ENCODE measurements at places on chromosomes 13 and 19. TPM values are rescaled to one million over a fixed set of nuclear protein-coding genes. Genes with fewer than 3 reads are reported as not detected.

DNA sequence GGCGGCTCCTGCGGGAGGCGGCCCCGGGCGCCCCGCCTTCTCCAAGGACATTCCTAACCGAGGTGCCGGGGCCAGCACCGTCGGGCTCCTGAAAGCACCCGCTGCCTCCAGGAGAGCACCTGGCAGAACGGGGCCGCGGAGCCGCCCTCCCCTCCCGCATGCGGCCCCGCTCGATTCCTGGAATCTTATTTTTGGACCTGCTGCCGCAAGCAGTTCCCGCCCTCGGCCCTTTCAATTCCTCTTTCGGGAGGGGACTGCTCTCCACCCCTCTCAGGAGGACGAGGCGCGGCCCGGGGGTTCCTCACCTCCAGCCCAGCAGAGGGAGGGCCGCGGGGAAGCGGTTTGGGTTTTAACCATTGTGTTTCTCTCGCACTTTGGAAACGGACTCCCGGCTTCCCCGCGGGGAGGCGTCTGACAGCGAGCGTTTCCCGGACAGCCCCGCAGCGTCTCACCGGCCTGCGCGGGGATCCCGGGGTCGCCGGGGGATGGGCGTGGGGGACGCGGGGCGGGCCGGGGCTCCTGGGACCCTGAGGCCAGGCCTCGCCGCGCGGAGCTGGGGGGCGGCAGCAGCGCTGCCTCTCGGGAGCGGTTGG is 849 bp downstream of the GAS6 start:
- DNase-seq, result no peak

- DNase-seq, result no peak
These were observed 68.6 kb upstream of the MEDAG start for GRCh38 chr13:30837227-30838159.

DNA sequence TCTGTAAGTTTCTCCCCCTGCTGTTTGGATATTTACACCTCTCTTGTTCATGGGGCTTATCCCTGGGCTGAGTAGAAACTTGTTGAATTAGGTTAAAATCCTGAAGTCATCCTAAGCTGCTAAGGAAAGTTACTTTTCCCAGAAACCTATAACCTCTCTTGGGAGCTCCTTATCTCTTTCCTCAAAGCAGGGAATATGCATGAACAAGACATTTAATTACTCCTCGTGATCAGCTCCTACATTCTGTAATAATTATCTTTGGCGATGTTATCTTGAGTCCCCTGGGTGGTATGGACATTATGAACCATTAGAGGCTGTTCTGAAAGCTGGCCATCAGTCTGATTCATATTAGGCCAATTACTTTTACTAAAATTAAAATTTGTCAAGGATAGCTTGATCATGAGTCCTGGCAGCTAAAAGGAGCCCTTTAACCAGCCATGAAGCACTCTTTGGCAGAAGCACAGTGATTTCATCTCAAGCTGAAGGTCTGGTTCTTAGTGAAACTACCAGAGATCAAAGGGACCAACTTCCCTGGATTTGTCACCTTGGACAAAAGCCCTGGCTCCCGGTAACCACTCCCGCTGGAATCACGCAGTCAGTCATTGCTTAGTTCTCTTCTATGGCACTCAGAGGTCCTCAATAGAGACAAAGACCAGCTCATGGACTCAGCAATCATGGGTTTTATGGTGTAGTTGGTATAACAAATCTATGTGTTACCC is 811.8 kb downstream of the UQCRFS1 start:
- no peak for DNase-seq

- DNase-seq, result peak; percentile 53
These were observed 20.3 kb downstream of the LGALS16 start for GRCh38 chr19:39676004-39676403.

DNA sequence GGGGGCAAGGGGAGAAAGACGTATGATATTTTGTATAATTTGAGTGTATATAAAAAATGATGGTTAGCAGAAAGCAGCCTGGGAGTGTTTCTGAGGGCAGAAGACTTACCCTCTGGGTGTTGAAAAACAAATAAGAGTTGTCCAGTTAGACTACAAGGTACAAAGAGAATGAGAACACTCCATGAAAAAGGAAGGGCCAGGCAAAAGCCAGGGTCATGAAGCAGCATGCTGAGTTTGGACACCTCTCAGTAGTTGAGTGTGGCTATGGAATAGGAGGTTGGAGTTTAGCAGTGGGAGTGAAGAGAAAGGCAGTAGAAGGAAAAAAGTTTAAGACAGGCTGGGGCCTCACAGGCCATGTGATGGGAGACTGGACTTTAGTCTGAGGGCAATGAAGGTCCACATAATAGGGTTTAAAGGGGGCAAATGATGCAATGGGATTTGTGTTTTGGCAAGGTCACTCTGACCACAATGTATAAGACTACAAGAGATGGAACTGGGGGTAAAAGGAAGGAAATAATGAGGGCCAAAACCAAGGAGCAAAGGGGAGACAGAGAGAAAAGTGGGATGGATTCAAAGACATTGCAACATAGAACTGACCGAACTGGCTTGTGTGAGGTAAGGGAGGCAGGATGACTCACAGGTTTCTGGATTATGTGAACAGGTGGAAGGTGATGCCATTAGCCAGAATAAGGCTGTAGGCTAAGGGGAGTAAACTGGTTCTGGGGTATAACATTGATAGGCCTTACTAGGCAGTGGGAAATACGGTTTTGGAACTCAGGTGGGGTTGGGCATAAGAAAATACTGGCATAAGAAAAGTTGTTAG is 76.6 kb downstream of the SERP2 start:
- no peak for DNase-seq

- no peak for DNase-seq
These were observed 37.6 kb downstream of the SOX21 start for GRCh38 chr13:94674609-94675348.

DNA sequence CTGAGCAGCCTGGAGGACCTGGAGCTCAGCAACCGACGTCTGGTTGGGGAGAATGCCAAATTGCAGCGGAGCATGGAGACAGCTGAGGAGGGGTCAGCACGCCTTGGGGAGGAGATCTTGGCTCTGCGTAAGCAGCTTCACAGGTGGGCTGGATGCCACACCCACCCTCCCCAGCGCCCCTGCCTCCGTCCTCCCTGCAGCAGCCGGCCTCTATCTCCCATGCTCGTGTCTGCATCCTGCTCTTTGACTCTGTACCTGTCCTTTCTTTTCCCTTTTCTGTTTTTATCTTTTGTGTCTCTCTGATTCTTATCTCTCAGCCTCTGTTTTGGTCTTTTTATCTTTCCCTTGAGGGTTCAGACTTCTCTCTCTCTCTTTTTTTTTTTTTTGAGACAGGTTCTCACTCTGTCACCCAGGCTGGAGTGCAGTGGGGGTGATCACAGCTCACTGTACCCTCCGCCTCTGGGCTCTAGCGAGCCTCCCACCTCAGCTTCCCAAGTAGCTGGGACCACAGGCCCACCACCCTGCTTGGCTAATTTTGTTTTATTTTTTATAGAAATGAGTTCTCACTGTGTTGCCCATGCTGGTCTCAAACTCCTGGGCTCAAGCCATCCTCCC is 10.1 kb downstream of the KASH5 start:
- no peak for DNase-seq

- no peak for DNase-seq
These were observed 19.8 kb downstream of the ADPRHL1 start for GRCh38 chr13:113433391-113433916.

GRCh38 chr13:100588331-100589177 is at the start of gene GGACT:
Gene GGACT (minus strand): TSS chr13:100588789. CDS start chr13:100532591, 56,198 bp downstream.
- DNase-seq, result no peak

DNA sequence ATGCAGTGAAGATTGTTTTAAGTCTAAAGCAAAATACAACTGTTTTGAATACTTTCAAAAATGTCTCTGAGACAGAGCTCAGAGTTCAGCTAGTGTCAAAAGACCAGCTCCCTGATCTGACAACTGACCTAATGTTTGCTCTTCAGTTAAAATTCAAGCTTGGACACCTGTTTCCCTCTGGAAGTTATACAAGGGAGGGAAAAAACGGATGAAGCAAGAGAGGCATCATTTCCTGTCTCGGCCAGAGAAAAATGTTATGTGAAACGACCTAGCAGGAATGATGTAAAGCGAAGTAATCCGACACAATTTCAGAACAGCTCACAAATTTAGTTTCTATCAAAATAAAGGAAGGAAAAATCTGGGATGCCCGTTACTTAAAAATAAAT is 59.4 kb downstream of the ZAR1L start:
- no peak for DNase-seq

DNA sequence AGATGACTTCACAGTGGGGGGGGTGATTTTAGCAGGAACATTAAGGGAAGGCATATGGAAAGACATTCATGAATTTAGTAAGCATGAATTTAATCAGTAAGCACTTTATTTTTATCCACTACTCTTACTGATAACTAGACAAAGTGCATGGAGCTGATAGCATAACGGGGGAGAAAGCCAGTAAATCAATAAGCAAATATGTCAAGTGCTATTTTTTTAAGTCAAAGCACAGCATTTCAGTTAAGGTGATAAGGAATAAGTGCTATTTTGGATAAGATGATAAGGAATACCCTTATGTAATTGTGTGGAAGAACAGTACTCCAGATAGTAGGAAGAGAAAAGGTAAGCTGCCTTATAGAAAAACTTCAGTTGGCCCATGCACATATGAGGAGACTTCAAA is 19.4 kb downstream of the UFM1 start:
- no peak for DNase-seq

The IL11 gene
- 0.33 TPM for total RNA-seq

The KIR3DL2 gene
- total RNA-seq, result not detected

The NOVA2 gene
- total RNA-seq, result 1.2 TPM

The ZNF607 gene
- 4.6 TPM for total RNA-seq

The SYNGR4 gene
- not detected for total RNA-seq

Measured in esophagus muscularis mucosa (tissue), 4 donors.